Transverse colon (tissue), 4 donors: ENCODE measurements at places on chromosomes 5 and 9.

DNA sequence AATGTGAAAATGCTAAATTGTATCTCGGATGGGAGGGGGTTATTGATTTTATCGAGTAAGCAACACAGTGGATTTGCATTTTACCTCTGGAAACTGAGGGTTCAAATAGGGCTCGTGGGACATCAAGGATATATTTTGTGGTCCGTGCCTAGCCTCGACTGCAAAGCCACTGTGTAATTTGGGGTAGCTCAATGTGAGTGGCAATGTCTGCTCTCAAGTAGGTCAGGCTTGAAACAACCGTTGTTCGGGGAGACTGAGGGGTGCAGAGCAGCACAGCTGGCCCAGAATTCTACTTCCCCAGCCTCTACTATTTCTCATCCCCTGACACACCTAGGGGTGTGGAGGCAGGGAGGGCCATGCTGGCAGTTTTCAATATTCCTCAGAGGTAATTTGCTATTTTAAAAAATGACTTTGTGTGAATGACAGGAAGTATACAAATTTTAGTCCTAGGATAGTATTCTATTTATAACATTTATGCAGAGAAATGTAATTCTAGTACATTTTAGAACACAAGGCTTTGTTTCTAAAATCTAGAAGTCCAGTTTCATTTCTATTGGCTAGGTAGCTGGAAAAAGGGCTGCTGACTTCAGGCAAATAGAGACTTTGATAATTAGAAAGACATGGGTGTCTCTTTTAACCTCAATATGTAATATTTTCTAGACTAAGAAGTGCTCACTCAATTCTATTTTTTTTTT lies 1.4 kb upstream of the DAB2 start:
- DNase-seq, result no peak

GRCh38 chr9:91424403-91425176 lies 958 bp upstream of the NFIL3 start:
- DNase-seq, result peak; percentile 87

GRCh38 chr5:34037726-34038125 lies 5.3 kb downstream of the C1QTNF3 start:
- DNase-seq, result no peak

- DNase-seq, result peak; percentile 34
These were observed 13.8 kb downstream of the PTGES2 start for GRCh38 chr9:128113526-128114325.

GRCh38 chr5:139275536-139275935 lies 18.0 kb upstream of the MATR3 start:
- DNase-seq, result no peak

GRCh38 chr5:116296335-116297072 lies 211.7 kb downstream of the COMMD10 start:
- no peak for DNase-seq

DNA sequence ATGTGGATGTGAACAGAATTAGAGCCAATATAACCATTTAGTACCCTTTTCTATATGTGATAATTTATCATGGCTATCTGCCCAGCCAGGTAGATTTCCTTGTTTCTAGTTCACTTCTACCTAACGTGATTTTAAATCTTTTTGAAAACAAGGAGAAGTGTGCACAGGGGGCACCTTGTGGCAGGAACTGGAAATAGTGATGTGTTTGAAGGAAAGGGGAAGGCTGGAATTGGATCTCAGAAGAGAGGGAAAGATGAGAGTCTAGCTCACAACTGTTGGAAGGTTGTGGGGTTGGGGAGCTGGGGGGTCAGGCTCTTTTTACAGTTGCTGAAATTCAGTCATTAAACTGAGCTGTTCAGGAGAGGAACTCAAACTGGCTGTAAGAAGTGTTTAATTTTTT lies 219.5 kb downstream of the KCTD16 start:
- DNase-seq, result peak; percentile 13

DNA sequence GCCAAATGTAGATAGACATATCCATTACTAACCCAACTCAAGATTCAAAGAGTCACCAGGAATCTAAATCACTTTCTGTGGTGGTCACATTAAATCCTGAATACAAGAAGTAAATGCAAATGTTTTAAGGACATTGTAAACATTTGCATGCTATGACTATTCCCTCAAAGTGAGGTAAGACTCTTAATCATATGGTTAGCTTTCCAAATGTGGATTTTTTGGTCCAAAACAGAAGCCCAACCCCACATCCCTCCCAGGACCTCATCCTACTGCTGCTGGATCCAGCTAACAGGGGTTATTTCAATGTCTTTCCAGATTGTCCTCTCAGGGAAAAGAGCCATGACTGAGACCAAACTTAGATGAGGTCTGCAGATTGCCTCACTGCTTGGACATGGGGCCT lies 228.1 kb upstream of the PANK3 start:
- DNase-seq, result no peak

DNA sequence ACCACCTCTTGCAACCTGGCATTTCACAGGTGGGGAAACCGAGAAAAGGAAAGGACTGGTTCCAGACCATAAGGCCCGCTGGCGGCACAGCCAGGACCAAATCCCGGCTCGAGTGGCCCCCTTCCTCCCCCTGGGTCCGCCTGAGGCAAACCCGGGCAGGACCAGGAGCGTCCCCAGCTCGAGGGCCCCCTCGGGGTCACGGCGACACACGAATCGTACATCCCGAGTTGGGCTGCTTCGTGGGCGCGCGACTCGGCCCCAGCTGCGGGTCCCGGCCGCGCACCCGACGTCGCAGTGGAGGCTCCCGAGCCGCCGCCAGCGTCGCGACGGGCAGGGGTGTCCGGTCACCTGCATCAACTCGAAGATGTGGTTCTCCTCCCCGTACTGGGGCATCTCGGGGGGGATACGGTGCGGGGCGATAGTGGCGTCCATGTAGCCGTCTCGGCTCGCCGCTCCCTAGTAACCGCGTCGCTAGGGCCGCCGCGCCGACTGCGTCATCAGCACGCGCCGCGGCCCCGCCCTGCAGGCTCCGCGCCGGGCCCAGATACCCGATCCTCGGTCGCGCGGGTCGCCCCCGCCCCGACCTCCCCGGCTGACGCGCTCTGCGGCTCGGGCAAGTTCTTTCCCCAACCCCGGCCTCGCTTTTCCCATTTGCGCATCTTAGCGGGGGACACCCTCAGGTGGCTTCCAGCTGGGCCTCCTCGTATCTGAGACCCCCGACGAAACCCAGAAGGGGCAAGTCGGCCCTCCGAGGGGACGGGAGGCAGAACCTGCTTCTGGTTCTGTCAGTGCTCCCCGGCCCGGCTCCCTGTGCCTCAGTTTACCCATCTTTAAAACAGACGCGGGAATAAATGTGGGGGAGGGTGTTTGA lies at the start of gene AK8:
TSS of gene AK8 (minus strand) at position 461 of the 871 bp plus-strand sequence. CDS start at position 432, 29 bp downstream.
- peak; percentile 74 for DNase-seq

DNA sequence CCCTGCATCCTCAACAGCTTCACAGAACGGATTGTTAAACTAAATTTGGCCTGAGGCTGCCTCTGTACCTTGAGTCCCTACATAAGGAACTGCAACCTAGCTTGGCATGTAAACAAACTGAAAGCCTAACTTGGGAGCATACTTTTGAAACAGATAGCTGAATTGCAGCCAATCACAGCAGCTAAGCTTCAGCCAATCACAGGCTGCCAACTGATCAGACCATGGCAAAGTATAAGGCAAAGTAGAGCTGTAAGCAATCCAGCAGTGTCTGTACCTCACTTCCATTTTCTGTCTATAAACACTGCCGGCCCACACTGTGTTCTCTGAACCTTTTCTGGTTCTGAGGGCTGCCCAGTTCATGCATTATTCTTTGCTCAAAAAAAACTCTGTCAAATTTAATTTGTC lies 8.9 kb upstream of the ZNF483 start:
- no peak for DNase-seq

DNA sequence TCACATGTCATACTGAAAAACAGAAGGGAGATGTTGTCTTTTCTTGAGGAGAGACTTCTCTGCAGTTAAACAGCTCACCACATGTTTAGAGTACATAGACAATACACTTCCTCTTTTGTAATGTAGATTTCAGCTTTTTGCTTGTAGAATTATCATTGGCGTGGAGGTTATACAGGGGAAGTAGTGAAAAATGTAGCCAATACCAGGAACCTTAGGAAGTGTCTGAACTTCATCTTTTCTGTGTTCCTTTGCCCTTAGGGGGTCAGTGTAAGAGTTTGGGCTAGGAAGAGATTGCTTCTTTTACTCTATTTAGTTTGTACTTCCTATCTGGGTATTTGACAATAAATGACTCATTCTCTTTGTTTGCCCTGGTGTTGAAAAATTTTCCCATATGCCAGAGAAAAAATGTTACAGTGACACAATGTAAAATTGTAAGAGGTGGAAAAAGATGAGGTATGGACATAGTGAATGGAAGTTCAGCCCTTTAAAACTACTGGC lies 21.0 kb upstream of the CDKN2B start:
- DNase-seq, result no peak

DNA sequence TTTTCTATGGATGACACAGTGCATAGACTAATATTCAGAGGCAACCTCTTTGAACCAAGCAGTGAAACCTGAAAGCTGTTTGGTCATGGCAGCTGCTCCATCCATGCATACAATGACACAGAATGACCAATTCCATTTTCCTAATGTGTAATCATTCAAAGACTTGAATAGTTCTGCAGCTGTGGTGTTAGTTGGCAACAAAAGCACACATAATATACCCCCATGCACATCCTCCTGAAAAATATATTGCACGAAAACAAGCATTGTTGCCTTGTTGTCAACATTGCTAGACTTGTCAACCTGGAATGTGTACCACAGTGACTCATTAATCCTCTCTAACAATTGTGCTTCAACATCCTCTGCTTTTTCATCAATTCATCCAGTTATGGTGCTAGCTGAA lies 71.0 kb upstream of the SEMA6A start:
- DNase-seq, result no peak

- no peak for DNase-seq
These were observed 98.1 kb downstream of the SREK1 start for GRCh38 chr5:66242050-66242715.

DNA sequence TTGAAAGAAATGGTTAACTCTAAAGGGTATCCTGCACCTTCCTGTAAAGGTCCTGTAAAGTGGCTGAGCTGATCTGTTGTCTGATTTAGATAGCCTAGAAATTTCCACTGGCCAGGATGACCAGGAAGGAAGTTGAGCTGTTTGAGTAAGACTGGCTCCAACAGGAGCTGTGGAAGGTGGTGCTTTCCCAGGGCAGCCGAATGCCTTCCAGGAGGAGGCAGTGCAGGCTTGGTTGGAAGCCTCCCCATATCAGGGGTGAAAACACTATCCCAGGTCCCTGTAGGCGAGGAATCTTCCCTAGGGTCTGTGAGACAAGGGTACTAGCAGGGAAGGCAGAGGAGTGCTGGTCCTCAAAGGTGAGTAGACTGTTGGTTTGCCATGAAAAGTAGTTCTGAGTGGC lies 98.4 kb downstream of the LIX1 start:
- DNase-seq, result peak; percentile 52

GRCh38 chr5:93161661-93162654 lies 419.1 kb downstream of the NR2F1-AS1 start:
- no peak for DNase-seq

- DNase-seq, result no peak
These were observed 17.8 kb upstream of the BRD3 start for GRCh38 chr9:134085674-134086073.

DNA sequence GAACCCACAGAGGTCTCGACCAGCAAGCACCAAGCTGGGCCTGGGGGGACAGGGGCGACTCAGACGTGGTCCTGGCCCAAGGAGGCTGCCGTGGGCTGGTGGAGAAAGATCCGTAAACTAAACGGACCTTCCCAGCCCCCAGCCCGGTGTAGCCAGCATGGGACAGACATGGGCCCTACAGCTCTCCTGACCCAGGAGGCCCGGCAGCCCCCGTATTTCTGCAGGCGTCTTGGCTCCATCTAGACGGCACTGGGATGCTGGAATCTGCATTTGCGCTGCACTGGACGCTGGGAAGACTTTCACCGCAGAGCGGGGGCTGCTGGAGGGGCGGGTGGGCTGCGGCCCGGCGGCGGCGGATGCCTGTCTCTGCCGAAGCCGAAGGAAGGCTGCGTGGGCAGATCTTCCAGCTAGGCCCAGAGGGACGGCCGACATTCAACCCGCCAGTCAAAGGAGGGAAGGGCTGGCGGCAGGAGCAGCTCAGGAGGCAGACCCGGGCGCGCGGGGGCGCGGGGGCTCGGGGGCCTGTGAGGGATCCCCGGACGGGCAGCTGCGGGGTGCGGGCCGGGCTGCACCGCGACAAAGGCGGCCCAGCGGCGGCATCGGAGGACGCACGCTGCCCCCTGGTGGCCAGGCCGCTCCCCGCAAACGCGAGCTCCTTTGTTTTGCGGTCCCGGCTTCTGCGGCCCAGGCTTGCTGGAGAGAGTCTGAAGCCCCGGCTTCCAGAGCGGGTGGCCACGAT lies 266.2 kb downstream of the NSG2 start:
- peak; percentile 64 for DNase-seq

- no peak for DNase-seq
These were observed 875 bp downstream of the ACO1 start for GRCh38 chr9:32385152-32385884.

DNA sequence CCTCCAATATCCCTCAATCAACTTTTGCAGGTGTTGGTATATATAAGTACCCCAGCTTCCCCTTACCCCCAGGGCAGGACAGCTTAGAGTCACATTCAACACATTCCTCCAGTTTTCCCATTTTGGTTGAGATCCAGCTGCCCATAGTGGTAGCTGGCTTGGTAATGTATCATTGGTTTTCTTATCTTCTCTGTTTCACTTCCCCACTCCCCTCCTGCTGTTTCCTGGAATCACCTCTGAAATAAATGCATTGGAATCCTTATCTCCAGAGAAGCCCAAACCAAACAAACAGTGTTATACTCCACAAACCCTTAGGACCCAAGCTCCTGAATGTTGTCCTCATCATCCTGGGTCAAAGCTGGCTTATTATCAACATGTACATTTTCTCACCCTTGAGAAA lies 184.8 kb downstream of the TMEM38B start:
- no peak for DNase-seq

DNA sequence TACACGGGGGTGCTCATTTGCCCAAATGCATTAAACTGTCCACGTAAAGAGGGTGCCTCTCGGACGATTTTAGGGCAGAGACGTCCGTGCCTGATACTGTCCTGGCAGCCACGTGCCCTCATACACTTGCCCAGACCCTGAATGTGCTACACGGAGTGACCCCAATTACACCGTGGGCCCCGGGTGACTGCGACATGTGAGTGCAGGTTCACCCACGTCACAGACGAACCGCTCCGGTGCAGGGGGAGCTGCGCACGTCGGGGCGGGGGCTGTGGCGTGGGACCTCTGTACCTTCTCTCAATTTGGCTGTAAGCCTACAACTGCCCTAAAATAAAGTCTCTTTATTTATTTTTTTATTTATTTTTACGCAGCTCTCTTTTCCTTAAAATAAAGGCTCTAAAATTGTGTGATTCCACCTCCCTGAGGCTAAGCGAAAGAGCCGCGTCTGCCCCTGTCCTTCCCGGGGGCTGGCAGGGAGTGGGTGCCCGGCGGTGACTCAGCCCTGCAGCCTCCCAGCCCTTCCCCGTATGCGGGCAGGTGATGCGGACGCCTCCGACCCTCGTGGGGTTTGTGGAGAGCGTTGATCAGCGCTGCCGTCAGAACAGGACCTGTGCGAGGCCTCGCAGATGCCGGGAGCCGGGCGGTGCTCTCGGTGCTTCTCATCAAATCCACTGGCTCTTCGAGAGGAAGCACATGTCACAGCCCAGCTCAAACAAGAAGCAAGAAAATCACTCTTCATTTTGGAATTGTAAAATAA lies 9.2 kb upstream of the EGFL7 start:
- no peak for DNase-seq

GRCh38 chr5:80963521-80963895 lies 3.3 kb downstream of the RASGRF2 start:
- no peak for DNase-seq
